ENCODE measurements at places on chromosomes 13 and 19.

- no peak for DNase-seq
Measured at GRCh38 chr19:17243830-17244617, 1.7 kb downstream of the NR2F6 start.

DNA sequence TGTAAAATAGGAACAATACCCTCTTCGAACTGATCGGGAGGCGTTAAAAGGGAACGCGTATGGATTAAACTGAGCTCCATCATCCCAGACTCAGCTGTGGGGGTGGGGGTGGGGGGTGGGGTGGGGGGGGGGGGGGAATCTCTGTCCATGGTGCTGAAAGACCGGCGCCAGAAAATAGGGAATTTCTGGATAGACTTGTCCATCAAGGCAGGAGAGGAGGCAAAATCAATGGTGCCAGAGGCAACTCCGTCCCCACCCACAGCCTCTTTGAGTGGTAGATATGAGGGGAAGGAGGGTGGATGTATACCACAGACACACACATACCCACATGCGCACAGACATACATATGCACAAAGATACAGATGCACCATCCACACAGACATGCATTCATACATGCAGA lies 37.4 kb downstream of the ZNF787 start:
- DNase-seq = no peak

GRCh38 chr19:52034051-52034728 lies 6.0 kb upstream of the ZNF614 start:
- no peak for DNase-seq

DNA sequence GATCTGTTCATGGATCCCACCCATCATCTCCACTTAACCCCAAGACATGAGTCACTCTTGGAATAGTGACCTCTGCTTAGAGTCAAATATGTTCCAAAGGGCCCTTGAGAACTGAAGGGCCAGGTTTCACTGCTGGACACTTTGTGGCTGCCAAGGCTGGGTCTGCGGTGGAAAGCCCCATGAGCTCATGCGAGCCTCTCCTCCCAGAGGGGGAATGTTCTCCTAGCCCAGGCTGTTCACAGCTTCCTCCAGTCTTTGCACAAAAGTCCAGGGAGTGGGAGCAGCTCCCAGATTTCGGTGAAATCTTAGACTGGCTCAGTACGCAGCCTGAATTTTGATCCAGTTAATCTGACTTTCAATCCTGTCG lies 732 bp upstream of the DCLK1 start:
- DNase-seq = no peak

GRCh38 chr13:29100758-29101157 lies 280.6 kb downstream of the MTUS2 start:
- no peak for DNase-seq

DNA sequence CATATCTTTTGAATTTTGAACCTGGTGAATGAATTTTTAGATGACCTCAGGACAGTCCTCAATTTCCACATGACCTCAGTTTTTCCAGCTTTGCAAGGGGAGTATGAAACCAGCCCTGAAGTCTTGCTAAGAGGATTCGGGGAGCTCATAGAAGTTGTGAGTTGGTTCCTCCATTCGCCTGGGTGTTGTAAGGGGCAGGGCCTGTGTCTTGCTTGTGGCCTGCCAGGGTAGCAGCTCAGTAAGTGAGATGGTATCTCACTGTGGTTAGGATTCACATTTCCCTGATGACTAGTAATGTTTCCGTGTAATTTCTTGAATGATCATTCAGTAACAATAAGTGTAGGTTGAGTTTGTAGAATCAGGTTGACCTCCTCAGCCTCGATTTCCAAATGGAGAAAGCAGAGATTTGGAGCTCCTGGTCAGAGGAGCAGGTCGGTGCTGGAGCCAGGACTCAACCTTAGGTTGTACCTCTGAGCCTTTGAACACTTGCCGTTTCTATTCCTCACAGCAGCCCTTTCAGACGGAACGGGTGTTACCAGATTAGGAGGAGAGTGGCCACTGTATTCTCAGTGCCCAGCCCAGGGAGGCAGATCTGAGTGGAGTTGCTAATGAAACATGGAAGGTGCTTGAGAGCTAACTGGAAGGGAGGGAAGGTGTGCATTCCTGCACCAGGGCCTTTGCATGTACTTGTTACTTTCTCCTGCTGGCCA lies 14.6 kb downstream of the NACC1 start:
- peak; percentile 28 for DNase-seq

DNA sequence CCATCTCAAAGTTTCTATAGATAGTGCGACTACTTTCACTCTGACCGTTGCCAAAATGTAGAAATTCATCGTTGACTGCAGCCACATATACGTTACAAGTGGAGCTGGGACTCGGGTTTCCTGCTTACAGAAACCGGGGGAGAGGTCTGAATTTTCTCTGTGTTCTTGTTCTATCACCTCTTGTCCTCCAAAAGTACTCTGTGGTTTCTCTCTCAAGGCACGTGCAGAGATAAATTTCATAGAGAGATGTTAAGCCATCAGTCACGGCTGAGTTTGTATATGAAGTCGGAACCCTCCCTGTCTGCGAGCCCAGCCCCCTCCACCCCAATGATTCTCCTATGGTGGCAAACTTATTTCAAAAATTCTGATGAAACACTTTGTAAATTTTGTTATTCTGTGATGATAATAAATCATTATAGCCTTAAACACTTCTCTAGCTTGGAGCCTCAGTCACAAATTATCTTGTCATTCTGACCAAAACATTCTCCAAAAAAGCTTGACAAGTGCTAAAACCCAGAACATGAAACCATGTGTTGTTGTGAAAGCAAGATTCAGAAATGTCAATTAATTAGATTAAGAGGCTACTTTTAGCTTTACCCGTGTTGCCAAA lies 87.5 kb downstream of the TSHZ3 start:
- DNase-seq = no peak

GRCh38 chr13:93243375-93244063 lies 16.9 kb downstream of the GPC6 start:
- DNase-seq = no peak

- no peak for DNase-seq
Measured at GRCh38 chr19:8641908-8642547, 11.6 kb downstream of the NFILZ start.

DNA sequence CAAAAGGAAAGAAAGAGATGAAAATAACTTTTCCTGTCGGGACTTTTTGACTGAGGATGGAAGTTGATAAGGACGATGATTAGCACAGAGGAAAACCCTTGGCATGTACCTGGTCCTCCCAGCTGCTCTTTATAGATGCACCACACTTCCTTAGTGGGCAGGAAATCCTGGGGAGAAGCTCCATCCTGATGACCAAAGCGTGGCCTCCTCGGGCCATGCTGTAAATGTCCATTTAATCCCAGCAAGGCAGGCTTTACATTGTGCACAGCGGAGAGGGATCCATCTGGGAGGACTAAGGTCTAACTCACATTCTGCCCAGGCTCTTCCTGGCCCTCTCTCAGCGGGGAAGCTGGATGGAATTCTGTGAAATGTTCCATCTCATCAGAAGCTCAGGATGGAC lies 113.5 kb downstream of the COL4A2 start:
- no peak for DNase-seq

DNA sequence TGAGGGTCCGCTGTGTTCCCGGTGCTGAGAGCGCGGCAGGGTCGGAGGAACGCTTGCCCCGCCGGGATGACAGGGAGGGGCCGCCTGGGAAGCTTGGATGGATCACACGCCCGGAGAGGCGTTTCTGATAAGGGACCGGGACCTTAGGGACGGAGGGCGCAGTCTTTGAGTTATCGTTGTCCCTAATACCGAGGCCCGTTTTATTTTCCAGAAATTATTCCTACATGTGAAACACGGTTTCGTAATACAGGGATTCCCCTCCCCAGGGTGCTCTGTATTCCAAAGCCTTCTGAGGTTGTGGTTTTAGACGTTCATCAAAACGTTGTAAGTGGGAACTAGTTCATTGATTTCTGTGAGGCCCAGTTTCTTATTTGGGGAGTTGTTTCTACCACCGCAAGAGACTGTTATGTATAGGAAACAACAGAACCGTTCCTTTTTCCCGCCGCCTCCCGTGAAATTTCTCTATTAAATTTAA lies 752 bp downstream of the PDCD5 start:
- no peak for DNase-seq

DNA sequence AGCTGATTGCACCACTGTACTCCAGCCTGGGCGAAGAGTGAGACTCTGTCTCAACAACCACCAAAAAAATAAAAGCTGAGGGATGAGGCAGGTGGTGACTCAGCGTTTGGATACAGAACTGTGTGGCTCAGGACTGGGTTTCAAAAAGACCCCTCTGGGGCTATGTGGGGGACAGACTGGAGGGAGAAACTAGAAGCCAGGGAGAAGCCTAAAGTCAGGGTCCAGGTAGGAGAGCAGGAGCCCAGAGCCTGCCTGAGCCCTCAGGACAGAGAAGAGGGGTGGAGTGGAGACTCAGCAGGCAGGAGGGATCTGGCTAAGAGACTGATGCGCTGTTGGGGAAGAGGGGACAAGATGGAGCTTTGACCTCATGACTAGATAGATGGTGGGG lies 1.8 kb upstream of the CD37 start:
- no peak for DNase-seq

- peak; percentile 73 for DNase-seq
Measured at GRCh38 chr19:7340959-7341837, 7.5 kb upstream of the ARHGEF18 start.

DNA sequence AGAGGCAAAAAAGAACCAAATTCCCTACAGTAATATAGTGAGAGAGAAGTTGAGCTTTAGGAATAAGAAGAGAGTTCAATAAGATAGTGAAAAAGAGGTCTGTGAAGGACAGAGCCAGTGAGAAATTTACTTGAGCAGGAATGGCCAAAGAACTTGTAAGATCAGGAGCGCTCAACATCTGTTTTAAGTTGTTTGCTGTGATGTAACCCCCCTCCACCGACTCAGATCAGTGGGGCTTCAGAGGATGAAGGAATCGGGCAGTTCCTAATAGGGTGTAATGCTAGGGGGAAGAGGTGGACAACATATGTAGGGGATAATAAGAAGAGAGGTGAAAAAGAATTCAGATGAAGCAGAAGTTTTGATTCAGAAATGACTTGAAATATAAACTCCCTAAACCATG lies 85.3 kb upstream of the FNDC3A start:
- DNase-seq = no peak

- DNase-seq = no peak
Measured at GRCh38 chr13:43081866-43082265, 58.5 kb downstream of the DNAJC15 start.

- no peak for DNase-seq
Measured at GRCh38 chr13:25783601-25784024, 268.2 kb downstream of the SHISA2 start.

DNA sequence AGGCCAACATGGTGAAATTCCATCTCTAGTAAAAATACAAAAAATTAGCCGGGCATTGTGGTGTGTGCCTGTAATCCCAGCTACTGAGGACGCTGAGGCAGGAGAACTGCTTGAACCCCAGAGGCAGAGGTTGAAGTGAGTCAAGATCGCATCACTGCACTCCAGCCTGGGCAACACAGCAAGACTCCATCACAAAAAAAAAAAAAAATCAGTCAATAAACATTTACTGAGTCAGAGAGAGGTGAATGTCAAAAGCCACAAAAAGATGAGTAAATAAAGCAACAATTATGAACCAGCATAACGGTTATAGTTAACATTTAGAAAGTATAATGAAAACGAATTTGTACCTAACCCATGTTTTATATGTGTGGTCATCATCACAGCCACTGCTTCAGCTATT lies 23.1 kb downstream of the PSPC1 start:
- no peak for DNase-seq

GRCh38 chr13:44764302-44764692 lies 188.2 kb upstream of the TSC22D1 start:
- no peak for DNase-seq

DNA sequence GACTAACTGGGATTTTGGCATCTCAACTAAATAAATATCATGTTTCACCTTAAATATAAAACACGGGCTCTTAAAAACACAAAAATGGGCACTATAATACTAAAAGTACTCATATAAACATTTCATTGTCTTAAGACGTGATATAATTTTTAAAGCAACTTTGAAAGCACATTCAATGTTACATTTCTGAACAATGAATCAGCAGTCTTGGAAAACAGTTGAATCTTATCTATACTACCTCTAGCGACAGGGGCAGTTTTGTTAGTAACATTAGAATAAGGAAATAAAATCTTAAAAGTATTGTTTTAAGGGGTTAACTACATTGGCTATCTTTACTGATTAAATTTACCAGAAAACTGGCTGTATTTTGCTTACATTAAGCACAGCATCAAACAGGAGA lies 156.9 kb downstream of the UGGT2 start:
- DNase-seq = no peak

- no peak for DNase-seq
Measured at GRCh38 chr13:84972907-84973306, 826.3 kb downstream of the SLITRK6 start.

GRCh38 chr19:42577016-42577415 lies 17.7 kb downstream of the CEACAM8 start:
- DNase-seq = no peak

GRCh38 chr13:20383058-20383457 lies 142.6 kb downstream of the CRYL1 start:
- DNase-seq = no peak

- DNase-seq = no peak
Measured at GRCh38 chr19:10193790-10194499, 808 bp downstream of the DNMT1 start.

DNA sequence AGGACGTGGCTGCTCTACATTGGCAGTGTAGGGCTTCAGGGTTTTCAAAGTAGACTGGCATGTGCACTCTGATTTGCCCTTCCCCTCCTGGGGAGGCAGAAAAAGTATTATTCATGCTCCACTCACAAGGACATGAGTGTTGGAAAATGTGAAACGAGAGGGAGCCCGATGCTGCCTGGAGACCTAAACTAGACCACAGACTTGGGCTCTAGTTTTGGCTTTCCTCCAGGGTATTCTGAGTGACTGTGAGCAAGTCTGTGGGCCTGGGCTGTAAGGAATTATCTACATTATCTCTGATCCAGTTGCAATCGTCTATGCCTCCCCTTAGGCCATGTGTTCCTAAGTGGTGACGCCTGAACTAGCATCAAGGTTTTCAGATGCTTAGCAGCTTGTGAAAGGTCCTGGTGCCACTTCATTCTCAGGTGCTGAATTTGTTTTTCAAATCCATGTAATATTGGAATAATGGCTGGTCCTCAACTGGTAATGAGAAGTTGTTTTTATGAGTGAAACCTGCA lies 55.0 kb downstream of the MRPL57 start:
- DNase-seq = no peak

GRCh38 chr13:76455960-76456359 lies 430.2 kb downstream of the KCTD12 start:
- DNase-seq = no peak

DNA sequence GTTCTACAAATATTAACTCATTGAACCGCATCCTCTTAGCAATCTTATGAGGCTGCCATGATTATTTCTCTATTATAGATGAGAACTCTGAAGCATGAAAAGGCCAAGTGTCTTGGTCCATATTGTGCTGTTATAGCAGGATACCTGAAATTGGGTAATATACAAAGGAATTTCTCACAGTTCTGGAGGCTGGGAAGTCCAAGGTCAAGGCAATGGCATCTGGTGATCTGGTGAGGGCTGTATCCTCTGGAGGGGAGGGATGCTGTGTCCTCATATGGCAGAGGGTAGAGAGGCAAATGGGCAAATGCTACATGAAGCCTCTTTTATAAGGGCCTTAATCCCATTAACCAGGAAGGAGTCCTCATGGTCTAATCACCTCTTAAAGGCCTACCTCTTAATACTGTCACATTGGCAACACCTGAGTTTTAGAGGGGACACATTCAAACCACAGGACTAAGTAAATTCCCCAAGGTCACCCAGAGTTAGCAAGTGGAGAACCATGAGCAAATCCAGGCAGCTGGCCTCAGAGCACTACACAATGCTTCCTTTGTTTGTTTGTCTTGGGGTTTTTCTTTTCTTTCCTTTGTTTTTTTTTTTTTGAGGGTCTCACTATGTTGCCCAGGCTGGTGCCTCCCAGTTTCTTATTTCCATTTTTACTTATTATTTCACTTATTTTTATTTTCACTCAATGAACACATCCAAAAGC lies 55.9 kb upstream of the LATS2 start:
- no peak for DNase-seq

Data from effector memory CD4-positive, alpha-beta T cell (primary cell).